GM19239 (cell line): ENCODE measurements at places on chromosomes 7 and 10.

DNA sequence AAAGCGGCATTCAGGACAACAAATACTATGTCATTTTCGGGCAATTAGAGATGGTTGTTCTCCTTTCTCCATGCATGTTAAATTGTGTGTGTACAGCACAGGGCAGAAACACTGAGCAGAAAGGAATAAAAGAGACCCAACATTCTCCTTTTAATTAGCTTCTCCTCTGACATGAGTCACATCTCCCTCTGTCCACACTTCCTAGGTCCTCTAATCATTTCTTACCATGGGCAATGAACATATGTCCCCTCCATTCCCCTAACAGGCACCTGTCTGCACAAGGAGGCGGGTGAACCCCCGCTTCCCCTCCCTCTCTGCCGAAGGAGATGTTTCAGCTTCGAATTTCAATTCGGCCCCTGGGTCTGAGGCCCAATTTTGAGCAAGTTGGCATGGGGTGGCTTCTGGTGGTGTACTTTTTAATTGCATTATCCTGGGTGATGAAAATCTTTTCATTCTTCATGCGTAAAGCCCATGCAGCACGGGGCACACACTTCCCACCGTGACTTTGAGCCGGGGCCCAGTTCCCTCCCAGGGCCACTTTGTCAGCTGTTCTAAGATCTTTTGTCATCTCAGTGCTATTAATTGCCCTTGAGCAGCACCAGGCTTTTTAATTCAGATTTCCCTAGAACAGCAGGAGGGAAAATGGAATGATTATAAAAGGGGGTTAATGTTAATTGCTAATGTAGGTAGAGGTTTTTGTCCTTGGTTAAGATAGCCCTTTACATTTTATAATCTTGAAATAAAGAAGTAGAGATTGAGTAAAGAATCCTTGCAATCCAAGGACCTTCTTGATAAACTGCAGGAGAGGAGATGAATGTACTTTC lies 219.5 kb upstream of the NRP1 start:
- no peak for DNase-seq

DNA sequence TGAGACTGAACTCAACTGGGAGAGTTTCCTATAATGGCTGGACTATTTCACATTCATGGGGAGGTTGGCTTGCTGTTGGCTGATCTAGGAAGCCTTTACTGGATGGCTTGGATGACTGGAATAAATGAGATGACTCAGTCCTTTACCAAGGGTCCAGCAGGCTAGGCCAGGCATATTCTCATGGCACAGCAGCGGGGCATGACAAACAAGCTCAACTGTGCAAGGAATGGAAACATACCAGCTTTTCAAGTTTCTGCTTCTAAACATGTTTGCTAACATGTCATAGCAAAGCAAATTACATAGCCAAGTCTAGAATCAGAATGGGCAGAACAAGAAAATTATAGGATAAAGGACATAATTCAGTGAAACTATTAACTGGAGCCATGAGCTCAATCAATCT lies 46.8 kb upstream of the CRTAC1 start:
- DNase-seq: no peak

DNA sequence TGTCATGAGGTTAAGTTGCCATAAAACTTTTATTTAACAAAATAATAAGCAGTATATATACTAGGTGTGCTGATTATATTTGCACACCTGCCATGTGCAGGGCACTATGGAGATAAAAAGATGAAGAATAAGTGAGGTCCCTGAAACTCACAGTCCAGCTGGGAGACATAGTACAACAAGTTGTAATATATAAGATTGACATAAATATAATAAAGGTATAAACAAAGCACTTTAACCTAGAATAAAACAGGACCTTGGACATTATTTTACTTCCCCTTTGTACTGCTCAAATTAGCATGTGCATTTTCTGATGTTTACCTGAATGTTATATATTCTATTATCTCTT lies 6.2 kb downstream of the STK17A start:
- no peak for DNase-seq

DNA sequence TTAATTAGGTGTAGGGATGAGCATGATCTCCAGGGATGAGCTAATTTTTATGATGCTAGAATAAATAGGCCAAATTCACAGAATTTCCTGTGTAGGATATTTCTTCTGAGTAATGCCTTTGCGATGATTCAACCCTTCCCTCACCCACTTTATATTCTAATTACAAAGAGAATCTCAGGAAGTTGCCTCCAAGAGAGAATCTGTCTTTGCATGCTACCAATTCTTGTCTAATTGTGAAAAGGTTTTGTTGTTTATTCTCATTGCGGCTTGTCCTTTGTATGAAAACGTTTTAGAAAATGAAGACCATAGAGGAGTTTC lies 6.3 kb downstream of the C7orf57 start:
- no peak for DNase-seq

DNA sequence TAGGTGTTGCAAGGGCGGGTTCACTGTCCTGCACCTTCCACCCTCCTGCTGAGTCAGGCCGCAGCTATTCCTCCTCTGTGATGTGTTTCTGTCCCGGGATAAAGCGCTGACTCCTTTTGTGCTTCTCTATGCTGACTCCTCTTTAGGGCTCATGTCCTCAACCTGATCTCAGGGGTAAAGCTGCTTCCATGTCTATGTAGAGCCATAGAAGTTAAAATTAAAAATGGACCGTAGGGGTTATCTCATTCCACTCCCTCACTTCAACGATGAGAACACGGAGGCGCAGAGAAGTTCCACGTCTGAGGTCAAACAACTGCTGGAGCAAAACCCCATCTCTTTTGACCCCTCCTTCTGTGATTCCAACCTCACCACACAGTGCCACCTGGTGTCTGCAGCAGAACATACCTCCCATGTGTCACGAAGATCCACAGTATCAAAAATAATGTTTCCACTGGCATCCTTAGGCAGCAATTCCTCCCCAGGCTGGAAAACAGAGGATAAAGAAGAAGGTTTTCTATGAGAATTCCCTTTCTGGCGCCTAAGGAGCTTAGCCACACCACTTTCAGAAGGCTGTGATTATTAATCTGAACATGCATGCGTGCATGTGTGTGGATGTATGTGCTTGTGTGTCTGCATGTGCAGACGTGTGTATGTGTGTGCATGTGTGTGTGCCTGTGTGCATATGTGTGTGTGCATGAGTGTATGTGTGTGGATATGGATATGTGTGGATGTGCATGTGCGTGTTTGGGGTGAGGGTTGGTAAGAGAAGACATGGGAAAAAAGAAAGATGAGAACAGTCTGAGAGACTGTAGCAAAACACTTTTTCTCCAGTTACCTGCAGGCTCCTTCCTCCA lies 81.2 kb upstream of the UCN3 start:
- DNase-seq: no peak

GRCh38 chr7:84705706-84706105 lies 481.1 kb downstream of the SEMA3D start:
- no peak for DNase-seq

- no peak for DNase-seq
These were observed 116.2 kb upstream of the AFAP1L2 start for GRCh38 chr10:114520453-114520852.

GRCh38 chr10:44873160-44873559 lies 38.0 kb upstream of the TMEM72 start:
- no peak for DNase-seq

DNA sequence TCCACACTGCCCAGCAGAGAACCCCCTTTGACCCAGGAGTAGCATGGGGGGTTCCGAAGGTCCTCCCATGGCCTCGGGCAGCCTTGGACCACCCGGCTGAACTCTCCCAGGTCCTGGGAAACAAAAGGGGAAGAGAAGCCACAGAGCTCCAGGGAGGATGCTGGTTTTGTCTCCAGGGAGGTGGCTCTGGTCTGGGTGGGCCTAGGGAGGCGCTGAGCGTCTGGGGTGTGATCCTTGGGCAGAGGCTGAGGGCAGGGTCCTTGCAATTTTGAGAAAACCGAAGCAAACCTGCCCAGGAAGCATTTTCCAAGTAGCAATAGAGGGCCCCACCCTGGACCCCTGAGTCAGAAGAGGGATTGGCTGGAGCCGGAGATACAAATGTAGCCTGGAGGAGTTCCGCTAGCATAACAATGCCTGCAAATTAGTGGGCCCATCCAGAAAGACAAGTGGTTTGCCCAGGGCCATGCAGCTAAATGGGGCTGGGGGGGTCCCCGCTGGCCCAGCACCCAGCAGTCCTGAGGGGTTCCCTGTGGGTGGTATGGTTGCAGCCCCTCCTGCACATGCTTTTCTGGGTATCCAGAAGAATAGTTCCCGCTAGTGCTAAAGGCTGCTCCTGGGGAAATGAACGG lies 2.0 kb downstream of the UTF1 start:
- DNase-seq: no peak

GRCh38 chr10:61950449-61951143 lies 49.1 kb downstream of the ARID5B start:
- no peak for DNase-seq

GRCh38 chr10:28743576-28743975 lies 66.3 kb downstream of the BAMBI start:
- DNase-seq: no peak

DNA sequence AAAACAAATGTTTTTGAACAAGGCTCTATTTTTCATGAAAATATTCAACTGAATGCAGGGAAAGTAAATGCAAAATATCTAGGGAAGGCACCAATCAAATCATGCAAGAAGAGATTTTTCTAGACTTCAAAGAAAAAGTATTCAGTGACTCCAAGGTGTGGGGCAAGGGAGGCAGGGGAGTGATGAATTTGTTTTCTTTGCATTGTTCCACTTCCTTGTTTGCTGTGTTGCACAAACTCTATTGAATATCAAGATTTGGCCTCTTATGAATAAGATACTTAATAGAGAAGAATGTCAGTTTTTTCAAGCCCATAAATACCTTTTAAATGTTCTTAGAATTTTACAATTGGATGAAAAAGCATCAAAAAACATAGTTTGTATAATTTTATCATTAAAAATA lies 26.4 kb downstream of the STEAP1 start:
- no peak for DNase-seq
